ENCODE measurements at places on chromosomes 4 and X.
A peak's percentile ranks its signal among the peaks of the same experiment; 100 is the strongest.

- peak; percentile 86 for DNase-seq
Observed at GRCh38 chrX:47648376-47648775, 2.0 kb downstream of the ELK1 start.

DNA sequence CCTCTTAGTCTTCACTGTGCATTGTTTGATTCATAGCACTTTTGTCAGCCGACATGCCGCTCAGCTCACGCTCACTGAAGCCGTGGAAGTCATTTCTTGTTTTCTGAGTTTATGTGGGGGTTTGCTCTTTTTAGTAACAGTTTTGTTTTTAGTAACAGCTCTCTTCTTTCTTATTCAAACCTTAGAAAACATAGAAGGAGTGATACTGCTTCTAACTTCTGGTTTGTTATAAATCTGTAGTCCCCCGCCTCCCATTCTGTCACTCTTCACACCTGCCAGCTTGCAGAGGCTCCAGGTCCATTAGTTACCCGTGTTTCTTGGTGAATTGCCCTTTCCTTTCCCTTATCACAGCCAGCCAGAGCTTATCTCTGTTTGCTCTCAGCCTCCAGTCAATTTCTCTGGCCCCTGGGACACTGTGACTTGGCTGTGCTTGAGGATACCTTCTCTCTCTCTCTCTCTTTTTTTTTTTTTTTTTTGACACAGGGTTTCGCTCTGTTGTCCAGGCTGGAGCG is 50.5 kb downstream of the GRK4 start:
- no peak for DNase-seq

DNA sequence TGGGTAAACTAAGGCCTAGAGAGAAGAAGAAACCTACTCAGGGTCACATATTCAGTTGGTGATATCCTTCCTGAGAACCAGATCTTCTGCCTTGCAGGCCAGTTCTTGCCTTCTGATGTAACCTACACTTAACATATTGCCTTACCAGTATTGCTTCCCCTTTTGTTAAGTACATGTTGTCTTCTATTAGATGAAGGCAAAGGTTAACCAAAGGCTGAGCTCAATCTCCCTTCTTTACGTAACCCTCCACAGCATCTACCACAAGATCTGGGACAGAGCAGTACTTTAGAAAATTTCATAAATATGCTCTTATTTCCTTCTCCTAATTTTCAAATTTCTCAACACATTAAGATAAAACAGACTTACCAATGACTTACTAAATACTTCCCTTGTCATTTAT is 474.4 kb downstream of the SH2D1A start:
- DNase-seq, result no peak

DNA sequence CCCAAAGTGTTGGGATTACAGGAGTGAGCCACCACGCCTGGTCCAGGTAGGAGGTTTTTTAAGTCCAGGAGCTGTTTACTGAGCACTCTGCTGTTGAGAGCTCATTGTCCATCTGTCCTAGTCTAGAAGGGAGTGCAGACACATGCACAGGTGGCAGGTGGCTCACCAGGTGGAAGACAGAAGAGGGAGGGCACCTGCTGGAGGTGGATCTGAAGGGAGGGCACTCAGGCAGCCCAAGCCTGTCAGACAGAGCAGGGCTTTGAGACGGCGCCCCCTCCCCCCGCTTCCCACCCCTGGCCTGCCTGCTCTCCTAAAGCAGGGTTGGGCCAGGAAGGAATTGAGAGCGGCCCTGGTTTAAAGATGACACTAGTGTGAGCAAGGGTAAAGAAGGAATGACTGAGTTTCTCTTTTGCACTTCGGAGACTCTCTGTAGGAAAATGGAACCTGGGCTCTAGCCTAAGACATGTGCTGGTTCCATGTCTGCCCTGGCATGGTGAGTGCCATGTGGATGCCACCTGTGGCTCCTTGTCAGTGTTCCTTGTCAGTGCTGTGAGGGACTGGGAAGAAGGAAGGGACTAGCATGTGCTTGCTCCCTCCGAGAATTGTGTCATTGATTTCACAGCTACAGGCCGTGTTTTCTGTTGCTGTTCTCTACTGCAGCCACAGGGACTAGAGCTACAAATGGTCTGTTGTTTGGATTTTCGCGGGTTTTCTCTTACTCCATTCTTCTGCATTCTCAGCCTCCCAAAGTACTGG is 108.6 kb downstream of the TNIP2 start:
- no peak for DNase-seq

DNA sequence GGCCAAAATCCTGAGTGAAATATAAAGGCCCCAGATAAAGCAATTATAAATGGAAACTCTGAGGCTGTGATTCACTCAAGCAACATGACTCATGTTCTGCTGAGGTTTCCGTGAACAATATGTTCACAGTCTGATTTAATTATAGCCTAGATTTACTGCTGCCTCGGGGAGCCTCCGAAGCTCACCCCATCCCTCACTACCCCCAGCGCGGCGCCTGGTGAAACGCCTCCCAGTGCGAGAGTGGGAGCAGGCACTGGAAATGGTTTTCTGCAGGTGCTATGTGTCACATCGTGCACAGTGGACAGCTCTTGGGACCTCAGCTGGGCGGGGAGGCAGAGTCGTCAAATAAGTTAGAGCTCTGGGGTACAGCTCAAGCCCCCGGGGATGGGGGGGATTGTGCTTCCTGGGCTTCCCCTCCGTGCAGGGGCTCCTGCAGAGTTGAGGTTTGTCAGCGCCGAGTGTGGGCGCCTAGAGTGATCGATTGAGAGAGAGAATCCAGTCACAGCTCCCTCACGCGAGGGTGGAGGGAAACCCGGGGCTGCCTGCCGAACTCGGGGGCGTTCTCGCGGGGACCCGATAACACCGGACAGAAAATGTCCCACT is 110.6 kb downstream of the PHKA2 start:
- DNase-seq, result peak; percentile 72

- DNase-seq, result no peak
Observed at GRCh38 chr4:55826986-55827385, 7.4 kb downstream of the EXOC1L start.

GRCh38 chr4:38149472-38149996 is 189.3 kb downstream of the PTTG2 start:
- DNase-seq, result peak; percentile 42

DNA sequence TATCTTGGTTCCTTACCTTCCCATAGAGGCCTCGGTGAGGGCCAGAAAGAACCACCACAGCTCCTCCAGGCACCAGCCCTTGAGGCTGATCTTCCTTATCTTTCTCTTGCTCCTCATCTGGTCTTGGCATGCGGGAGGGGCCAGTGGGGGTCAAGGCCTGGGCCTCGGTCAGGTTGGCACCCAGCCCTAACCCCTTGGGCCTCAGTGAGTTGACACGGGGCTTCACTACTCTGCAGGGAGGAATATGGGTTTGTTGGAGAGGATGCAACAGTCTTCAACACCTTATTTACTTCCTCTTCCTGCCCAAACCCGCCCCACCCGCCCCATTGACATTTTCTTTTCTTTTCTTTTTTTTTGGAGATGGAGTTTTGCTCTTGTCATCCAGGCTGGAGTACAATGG is 6.0 kb downstream of the GPKOW start:
- no peak for DNase-seq

GRCh38 chr4:3437582-3437936 is 4.2 kb upstream of the HGFAC start:
- DNase-seq, result no peak

DNA sequence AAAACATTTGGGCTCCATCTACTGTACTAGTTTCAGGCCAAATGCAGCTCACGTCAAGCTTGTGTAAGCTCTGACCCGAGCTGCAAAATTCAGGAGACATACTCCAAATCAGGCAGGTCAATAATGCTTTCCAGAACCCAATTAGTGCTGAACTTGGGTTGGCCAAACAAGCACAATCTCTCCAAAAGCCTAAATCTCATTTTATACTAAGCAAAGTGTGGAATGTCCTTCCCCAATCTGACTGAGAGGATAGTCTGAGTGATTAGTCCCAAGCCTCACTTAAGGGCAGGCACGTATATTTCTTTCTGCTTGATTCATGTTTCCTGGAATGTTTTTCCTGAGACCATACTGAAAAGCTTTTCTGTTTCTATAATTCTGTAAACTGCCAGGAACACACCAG is 79.9 kb downstream of the NKX6-1 start:
- DNase-seq, result no peak

DNA sequence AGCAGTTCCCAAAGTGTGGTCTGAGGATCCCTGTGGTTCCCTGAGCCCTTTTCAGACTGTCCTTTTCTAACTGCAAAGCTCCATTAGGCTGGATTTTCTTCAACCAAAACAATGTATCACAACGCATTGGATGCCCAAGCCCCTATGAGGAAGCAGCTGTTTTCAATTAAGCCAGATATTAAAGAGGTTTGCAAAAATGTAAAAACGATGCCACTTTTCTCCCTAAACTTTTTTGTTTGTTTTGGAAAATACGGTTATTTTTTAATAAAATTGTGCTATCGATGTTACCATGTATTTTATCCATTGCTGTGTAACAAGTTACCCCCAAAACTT is 170.4 kb upstream of the BCOR start:
- no peak for DNase-seq

- DNase-seq, result peak; percentile 93
Observed at GRCh38 chr4:89469930-89470375, 162.4 kb upstream of the GPRIN3 start.

DNA sequence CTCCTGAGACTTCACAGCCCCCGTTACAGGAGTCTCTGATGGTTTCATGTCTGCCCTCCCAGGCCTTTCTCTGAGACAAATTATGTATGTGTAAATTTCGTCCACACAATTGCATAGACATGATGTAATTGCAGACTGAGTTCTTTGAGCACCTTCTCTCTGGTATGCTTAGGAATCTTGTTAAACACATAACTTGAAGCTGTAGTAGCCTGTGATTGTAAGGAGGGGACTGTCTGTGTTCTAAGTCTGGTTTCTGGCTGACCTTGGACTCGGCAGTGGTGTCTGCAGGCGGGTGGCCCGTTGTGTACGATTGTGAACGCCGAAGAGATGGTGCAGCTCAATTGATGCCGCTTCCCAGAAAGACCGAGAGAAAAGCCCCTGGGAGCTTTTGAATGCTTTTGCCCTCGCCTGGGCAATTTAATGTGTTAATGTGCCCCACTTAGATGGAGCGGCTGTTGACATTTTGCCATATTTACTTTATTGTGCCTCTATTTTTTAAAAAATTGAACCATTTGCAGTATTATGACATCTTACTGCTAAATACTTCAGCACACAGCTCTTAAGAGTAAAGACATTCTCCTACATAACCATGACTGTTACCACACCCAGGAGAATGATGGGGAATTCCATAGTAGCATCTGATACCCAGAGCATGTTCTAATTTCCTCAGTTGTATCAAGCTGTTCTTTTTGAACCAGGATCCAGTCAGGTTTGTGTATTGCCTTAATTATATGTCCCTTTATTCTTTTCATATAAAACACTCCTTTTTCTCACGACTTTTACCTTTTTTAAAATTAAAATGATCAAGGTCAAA is 58.4 kb upstream of the TADA2B start:
- peak; percentile 45 for DNase-seq

DNA sequence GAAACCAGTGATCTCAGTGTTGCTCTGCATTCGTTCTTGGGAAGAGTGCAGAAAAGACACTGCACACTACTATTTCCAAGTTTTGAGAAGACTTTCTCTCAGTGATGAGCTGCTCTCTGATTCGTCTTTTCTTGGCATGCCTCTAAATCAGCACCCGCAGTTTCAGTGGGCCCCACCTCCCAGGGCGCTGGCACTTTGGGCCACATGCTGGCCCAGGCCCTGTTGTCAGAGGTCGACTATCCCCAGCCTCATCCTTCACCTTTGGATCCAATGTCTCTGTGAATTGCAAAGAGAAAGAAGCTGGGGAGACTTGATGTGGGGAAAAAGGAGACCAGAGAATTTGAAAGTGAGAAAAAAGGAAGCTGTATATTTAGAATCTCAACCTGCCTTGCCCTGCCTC is 644.1 kb upstream of the PITX2 start:
- no peak for DNase-seq

GRCh38 chr4:184253072-184253420 is 35.4 kb upstream of the ENPP6 start:
- no peak for DNase-seq

DNA sequence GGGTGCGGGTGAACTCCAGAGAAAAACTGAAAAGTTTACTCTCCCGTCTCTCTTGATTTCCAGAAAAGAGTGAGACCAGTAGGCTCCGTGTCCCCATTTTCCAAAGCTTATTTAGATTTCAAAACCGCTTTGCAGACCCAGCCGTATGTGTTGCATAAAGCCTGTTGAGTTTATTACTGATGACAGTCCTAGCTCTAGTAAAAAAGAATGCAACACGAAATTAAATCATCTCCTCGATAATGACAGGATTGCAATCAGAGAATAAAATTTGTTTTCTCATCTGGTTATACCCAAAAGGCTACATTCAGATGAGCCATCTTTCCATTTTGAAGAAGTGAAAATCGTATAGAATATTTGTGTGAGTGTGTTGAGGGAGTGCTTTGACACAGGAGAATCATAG is 16.1 kb upstream of the VCX3A start:
- no peak for DNase-seq

GRCh38 chr4:74012130-74012529 is 13.7 kb upstream of the CXCL5 start:
- DNase-seq, result no peak

- no peak for DNase-seq
Observed at GRCh38 chr4:113302051-113302450, 252.6 kb downstream of the ANK2 start.

DNA sequence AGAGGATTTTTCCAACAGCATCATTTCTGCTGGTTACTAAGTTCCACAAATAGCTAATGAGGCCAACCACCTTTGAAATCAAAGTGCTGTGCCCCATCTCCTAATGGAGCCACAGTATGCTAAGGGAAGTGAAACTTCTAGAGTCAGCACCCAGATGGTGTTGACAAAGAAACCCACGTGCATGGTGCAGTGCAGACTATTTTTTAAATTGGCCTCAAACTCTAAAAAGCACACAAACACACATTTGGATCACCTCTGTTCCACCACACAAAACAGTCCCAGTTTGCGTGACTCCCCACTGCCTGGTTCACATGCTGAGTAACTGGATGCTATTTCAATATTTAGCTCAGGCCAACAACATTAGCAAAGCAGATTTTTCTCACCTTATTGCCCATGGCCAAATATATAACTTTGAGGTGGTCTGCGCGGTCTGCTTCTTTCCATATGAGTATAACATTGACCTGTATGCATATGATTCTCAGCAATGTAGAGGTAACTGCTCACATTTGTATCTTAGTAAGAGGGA is 69.9 kb downstream of the AMELX start:
- DNase-seq, result no peak

GRCh38 chrX:13389501-13389900 is 69.6 kb upstream of the ATXN3L start:
- DNase-seq, result no peak

DNA sequence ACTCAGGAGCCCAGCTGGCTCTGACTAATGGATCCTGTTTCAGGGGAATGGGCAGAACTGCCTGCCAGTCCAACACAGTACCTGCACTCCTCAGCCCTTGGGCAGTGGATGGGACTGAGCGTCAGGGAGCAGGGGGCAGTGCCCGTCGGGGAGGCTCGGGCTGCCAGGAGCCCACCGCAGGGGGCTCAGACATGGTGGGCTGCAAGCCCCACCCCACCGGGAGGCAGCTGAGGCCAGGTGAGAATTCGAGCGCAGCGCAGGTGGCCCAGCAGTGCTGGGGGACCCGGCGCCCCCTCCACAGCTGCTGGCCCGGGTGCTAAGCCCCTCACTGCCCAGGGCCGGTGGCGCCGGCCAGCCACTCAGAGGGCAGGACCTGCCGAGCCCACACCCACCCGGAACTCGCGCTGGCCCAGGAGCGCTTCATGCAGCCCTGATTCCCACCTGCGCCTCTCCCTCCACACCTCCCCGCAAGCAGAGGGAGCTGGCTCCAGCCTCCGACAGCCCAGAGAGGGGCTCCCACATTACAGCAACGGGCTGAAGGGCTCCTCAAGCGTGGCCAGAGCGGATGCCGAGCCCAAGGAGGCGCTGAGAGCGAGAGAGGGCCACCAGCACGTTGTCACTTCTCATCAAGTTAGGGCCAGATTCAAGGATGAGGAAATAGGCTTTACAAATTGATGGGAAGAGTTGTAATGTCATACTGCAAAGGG is 668.8 kb downstream of the GALNTL6 start:
- DNase-seq, result no peak

All from choroid plexus epithelial cell (primary cell).